ENCODE measurements at places on chromosomes 16 and 17.

- no peak for DNase-seq
Observed at GRCh38 chr17:30275911-30276310, 15.8 kb downstream of the BLMH start.

- no peak for DNase-seq
Observed at GRCh38 chr16:88491560-88492310, 38.7 kb downstream of the ZFPM1 start.

- DNase-seq = no peak
Observed at GRCh38 chr17:76911299-76912017, 43.3 kb downstream of the MGAT5B start.

DNA sequence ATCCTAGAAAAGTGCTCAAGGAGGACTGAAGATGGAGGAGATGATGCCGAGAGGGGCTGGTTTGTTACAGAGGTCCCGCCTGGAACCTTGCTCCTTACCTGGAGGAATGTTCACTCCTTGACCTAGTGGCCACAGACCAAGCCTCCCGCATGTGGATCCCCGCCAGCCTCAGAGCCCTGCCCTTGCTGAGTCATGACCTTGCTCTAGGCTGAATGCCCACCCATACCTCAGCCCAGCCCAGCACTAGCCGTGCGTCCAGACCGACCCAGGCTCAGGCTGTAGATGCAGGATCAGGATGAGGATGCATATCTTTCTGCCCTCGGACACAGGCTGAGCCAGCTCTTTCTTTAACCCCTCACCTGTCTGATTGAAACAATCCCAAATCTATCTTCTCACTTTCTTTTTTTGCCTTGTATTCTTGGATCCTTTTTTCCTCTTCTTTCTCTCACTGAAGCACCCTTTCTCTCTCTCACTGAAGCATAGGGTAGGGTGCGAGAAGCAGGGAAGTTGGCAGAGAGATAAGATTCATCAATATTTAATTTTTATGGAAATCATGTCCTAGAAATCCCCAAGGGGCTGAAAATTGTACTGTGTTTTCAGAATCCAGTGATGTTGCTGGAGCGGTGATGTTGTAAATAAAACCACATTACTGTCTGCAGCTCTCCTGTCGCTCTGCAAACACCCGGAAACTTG lies 34.9 kb downstream of the WSCD1 start:
- DNase-seq = no peak

DNA sequence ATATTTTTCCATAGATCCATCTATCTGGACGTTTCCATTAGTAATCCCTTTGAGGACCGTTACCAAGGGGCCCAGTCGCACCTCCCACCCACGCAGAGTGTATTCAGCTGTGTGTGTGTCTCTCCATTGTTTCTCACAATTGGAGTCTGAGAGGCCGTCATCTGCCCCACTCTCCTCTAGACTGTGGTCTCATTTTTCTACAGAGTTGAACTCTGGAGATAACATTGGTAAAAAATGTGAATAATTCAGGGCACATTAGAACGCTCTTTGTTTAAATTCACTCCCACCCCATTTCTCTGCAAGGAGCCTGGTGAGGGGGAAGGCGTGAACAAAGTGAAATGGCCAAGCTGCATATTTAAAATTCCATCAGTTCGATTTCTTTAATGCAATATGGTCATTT lies 333.1 kb upstream of the MAF start:
- DNase-seq = no peak

DNA sequence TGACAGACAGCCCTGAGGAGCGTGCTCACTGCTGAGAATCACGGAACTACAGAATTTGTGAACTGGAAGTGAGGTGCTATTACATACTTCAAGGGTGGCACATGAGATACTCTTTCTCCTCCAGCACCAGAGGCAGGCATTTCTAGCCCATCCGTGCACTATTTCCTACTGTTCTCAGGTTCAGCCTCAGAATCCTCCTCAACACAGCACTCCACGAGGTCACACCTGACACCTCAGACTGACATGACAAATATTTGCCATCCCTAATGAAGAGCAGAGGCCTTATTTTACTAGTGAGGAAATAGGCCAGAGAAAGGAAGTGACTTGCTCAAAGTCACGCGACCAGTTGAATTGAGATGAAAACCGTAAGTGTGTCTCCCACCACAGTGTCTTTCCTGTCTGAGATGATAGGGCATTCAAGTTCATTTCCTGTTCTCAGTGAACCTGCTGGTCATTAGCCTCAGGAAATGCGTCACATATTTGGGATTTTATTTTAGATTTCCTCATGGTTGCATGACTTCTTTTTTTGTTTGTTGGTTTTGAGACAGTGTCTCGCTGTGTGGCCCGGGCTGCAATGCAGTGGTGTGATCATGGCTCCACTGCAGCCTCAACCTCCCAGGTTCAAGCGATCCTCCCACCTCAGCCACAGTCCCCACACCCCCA lies 23.6 kb downstream of the SEZ6 start:
- no peak for DNase-seq

GRCh38 chr16:8934601-8935000 lies 29.1 kb downstream of the USP7 start:
- DNase-seq = no peak

- no peak for DNase-seq
Observed at GRCh38 chr17:72682605-72683004, 409.9 kb downstream of the SLC39A11 start.

- DNase-seq = peak; percentile 20
Observed at GRCh38 chr17:36611345-36612072, 10.1 kb downstream of the MRM1 start.

GRCh38 chr16:23434380-23434779 lies 18.6 kb downstream of the COG7 start:
- DNase-seq = no peak

DNA sequence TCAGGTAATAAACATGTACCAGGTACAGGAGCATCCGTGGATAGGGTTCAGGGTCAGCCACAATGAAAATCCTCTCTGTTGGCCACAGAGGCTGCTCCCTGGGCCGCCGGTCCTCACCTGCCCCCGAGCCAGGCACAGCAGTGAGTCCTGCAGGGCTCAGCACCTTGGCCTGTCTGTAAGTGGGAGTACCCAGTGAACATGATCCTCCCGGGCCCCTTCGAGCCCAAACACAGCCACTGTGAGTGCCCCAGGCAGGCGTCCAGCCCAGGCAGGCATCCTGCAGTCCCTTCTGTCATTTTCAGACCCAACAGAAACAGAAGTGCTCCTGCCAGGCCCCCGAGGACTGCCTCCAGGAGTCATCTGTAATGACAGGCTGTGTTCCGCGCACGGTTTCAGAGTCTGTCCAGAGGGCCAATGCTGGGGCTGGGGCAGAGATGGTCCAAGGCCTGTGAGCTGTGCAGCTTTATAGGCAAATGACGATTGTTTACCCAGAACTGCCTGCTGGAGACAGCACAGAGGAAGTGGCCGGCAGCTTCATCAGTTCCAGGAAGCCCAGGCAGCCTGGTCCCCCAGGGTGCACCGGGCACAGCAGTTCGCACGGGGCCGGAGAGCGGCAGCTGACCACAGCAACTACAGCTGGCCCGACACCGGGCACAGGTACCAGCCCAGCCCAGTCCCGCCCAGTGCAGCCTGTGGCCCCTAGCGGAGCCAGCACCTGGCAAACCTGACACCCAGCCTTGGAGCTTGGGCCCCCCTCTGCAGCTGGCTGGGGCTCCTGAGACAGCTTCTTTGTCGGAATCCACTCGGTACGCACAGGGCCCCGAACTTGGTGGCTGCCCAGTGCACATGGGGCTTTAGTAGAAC lies 13.2 kb downstream of the SLC7A5 start:
- DNase-seq = no peak

All from hindlimb muscle (tissue), 1 donor.